GM23248 (cell line): ENCODE measurements at places on chromosomes 7 and 10.

DNA sequence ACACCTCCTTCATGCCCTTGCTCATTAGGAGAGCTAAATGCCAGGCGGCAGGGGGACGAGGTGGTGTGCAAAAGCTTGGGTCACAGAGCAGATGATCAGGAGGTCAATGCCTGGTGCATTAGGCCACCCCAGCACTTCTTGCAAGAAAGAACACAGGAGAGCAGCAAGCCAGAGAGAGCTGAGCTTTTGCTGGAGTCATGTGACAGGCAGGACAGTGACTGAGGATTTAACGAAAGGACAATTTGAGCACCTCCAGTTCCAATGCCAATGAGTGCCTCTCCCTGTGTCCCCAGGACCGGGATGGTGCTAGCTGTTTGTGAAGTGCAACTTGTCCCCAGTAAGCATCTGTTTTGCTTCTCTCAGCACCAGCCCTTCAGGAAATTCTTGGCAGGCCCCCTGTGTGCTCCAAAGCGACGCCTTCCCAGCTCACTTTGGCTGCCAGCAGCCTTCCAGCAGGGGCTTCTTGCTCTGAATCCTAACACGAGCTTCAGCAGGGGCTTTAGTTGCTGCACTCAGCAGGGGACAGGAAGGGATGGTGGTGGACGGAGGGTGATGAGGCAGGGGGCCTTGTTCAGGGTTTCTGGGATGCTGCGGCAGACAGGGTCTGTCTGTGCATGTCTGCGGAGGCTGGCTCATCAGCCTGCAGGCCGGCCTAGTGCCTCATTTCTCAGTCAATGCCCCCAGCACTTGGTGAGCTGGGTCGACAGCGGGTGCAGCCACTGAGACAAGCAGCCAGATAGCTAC lies 368.1 kb downstream of the RPS24 start:
- no peak for DNase-seq

DNA sequence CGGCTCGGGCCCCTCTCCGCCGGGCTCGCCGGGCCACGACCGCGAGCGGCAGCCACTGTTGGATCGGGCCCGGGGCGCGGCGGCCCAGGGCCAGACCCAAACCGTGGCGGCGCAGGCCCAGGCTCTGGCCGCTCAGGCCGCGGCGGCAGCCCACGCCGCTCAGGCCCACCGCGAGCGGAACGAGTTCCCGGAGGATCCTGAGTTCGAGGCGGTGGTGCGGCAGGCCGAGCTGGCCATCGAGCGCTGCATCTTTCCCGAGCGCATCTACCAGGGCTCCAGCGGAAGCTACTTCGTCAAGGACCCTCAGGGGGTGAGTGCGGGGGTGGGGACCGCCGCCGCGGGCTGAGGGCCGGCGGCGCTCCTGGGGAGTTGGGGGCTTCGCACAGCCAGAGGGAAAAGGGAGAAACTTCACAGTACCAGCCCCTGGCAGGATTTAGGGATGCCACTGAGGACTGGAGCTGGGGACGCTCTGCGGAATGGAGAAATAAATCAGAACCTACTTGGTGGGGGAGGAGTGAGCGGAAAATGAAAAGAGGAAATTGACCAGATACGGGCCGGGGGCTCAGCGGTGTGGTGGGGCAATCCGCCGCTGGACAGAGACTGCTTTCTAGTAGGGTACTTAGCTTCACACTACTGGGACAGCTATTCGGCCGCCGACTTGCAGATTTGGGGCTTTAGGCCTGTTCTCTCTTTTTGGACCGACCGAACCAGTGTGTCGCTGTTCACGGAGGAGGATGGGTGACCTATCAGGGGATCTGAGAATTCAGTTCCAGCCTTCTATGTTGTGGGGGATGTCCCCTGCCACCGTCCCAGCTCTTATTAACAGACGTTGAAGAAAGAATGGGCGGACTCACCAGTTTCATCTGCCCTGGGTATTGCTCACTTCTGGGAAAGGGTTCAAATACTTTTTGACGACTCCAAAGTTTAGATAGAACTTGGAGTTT lies 669 bp downstream of the PI4K2A start:
- DNase-seq, result peak; percentile 91

GRCh38 chr7:53111031-53111430 lies 75.6 kb downstream of the POM121L12 start:
- DNase-seq, result no peak

- DNase-seq, result peak; percentile 38
These were observed 21.0 kb downstream of the HIBADH start for GRCh38 chr7:27641581-27642230.

DNA sequence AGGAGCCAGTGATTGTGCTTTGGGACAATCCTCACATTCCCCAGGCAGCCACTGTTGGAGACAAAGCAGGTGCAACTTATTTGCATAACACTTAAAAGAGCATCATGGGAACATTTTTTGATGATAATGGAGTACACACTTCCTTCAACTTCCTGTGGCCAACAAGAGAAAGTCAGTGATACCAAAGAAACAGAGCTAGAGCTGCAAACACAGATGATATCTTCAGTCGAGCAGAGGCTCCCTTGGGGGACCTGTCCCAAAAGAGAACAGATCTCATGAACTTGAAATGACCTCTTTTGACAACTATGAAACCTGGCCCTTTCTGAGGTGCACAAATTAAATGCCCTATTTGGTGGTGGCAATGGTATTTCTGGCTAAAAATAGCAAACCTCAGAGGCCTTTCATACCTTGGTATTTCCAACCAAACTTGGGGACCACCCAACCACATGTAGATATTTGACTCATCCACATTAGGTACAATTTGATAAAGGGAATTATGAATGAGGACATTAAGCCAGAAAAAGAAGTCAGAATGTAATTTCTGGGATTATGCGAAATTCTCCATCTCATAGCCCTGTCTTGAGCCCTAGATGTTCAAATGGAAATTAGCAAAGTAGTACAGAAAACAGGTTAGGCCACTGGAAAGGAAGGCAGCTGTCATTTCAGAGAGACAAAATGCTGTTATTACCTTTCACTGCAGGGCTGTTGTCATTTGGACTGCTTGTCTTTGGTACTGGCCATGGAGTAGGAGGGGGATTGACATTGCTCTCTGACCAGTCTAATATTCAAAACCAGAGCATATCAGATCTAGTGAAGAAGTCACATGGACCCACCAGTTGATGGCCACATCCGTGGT lies 146.2 kb downstream of the ICA1 start:
- DNase-seq, result no peak

DNA sequence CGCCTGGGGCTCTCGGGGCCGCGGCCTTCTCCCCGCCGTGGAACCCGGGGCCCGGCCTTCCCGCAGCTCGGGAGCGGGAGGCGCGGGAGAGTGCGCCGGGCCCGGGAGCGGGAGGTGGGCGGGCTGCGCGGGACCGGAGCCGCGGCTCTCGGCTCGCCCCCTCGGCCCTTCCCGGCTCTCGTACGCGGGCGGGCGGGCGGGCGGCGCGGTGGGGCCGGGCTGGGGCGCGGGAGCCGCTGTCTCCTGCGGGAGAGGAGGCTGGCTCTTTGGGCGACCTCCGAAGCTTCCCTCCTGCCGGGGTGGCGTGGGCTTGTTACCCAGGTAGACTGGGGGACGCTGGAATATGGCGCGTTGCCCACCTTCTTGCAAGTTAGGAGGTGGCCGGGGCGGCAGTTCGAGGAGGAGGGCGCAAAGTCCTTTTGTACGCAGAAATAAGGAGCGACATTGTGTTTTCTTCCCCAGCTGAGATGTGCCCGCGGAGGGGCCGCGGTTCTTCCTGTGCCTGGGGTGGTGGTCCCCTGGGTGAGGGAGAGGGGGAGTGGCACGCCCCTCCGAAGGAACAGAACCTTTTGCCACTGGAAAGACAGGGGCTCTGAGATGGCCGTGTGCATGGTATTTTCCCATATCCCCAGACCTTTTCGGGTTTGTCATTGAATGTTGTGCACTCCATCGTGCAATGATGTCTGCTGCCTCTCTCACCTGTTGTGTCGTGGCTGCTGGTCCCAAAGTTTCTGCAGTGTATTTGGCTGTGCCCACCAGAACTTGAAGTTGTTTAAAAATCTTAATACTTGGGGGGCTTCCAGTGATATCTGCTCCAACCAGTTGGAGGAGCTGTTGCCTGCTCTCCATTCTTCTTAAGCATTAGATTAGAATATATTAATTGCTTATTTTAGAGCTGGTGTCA lies 844 bp downstream of the NRF1 start:
- peak; percentile 69 for DNase-seq
